ENCODE measurements at places on chromosomes 5 and 9. TPM values are rescaled to one million over a fixed set of nuclear protein-coding genes. Genes with fewer than 3 reads are reported as not detected.
A peak's percentile ranks its signal among the peaks of the same experiment; 100 is the strongest.

The PFN3 gene
- total RNA-seq: not detected

The SHB gene
- 15.1 TPM for total RNA-seq

- DNase-seq: no peak
These were observed 140.8 kb downstream of the BNC2 start for GRCh38 chr9:16729651-16730050.

DNA sequence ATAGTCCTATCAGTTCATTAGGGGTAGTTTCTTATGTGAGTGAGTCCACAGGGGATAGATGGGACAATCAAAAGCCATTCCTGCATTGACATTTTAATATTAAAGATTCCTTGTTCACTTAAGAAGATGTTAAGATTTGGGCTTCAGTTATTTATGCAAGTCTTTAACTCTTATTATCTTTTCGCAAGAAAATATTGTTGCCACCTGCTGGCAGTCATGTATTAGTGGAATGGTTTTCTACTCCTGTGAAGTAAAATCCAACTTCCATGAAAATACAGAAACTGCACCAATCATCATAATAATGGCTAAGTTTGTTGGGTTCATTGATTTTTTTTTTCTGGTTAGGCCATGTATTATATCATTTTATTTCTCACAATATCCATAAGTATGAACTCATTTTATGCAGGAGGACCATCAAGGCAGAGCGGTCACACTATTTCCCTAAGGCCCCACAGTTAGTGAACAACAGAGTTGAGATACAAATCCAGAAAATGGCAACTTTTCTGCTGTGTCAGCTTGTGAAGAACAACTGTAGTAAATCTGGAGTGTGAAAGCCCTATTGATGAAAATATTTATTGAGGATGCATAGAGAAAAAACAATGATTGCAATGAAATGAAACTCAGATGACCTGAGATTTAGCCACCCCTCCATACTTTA is 88.5 kb upstream of the TXNDC8 start:
- DNase-seq: no peak

DNA sequence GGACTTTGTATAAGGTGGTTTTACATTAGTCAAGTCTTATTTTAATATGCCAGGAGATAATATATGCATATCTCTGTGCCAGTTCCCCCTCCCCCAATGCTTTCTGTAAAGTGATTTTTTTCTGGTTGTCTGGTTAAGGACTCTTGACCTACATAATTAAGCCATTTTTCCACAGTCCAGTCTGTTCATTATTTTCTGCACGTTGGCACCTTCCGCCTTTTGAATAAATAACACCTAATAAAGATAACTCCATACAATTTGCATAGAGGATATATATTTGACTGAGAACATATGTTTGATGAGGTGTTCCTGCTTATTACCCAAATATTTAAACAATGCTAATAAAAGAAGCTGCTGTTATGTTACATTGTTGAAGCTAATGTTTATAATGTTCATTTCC is 320.9 kb downstream of the DMAC1 start:
- no peak for DNase-seq

- DNase-seq: peak; percentile 4
These were observed 142.5 kb downstream of the ACER2 start for GRCh38 chr9:19551124-19551929.

GRCh38 chr5:72093824-72094223 is 13.5 kb upstream of the MAP1B start:
- DNase-seq: no peak

GRCh38 chr5:158246661-158247060 is 387.7 kb upstream of the CLINT1 start:
- DNase-seq: no peak
